ENCODE measurements at places on chromosomes 12 and 14.

DNA sequence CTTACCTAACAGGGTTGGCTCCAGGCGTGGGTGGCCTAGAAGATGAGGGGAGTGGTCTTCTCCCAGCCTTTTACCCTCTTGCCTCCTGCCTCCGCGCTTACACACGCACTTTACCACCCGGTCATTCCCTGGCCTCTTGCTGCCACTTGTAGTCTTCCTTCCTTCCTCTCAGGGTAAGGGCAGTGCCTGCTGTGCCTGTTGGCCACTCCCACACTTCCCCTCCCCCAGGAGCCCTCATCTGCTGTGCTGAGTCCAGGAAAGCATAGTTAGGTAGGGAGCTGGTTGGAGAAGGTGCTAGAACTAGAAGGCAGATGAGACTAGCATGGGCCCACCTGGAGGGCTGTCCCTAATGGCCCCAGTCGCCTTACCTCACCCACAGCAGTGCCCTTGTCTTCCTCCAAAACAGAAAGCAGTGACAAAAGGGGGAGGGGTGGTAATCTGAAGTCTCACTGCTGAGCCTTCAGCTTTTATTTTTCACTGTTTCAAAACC is 54.3 kb upstream of the SRSF5 start:
- DNase-seq: no peak

- DNase-seq: no peak
Measured at GRCh38 chr12:96223411-96224218, 29.4 kb downstream of the ELK3 start.

DNA sequence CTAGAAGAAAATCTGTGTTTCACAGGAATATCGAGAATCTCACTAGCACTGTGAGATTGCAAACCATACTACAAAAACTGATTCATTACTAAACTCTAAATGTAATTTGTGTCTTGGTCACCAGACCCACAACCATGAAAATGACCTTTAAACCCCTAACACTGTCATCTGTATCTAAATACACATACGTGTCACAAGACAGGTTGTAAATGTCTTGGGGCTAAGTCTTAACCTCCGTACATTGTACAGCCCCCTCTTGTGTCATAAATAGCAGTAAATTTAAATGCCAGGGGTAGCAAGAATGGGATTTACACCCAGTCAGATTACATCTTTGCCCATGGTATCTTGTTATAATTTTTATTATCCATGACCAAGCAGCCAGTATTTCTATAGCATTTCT is 117.3 kb downstream of the GPR135 start:
- DNase-seq: no peak

GRCh38 chr14:96192975-96193805 is 11.4 kb upstream of the BDKRB2 start:
- no peak for DNase-seq

GRCh38 chr14:54664961-54665360 is 98.0 kb downstream of the SAMD4A start:
- DNase-seq: no peak

DNA sequence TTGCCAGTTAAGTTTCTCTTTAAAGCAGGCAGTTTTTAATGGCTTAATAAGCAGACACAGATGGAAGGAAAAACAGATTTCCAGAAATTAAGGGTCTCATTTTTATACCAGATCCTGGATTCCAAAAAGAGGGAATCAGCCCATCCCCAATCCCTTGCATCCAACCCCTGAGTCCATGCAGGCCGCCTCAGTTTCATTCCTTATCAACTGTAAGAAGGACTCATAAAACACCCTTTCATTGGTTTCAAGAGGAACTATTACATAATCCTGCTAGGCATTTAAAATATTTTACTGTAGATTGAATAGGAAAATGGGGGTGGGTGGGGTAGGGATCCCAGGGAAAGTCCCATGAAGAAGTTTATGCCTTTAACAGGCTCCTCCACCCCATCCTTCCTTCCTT is 9.4 kb downstream of the CCDC184 start:
- DNase-seq: no peak

DNA sequence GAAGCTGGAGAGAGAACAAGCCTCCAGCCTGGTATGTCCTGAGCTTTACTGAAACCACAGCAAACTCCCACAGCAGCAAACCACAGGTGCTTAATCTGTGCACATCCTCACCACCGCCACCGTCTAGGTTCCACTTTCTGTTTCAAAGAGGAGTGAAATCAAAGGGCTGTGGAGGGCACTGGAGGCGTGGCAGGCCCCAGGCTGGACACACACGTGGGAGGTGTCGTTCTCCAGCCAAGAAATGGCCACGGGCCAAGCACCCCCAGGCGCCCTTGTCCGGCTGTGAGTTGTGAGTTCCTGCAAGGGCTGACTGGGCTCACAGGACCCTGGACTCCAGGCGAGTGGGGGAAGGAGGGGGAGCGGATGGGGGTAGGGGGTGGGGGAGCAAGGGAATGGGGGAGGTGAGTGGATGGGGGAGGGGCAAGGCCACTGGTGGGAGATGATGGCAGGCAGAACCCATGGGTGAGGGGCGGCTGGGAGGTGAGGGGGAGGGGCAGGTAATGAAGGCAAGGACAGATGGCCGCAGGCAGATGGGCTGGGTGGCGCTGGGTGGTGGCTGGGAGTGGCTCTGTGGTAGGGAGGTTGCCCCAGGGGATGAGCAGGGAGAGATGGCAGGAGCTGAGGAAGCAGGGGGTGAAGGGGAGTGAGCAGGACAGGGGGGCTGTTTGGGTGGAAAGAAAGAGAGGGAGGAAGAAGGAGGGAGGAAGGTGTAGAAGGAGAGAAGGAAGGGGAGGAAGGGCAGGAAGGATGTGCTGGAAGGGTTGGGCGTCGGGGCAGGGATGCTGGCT is 86.7 kb downstream of the NCOR2 start:
- DNase-seq: no peak

DNA sequence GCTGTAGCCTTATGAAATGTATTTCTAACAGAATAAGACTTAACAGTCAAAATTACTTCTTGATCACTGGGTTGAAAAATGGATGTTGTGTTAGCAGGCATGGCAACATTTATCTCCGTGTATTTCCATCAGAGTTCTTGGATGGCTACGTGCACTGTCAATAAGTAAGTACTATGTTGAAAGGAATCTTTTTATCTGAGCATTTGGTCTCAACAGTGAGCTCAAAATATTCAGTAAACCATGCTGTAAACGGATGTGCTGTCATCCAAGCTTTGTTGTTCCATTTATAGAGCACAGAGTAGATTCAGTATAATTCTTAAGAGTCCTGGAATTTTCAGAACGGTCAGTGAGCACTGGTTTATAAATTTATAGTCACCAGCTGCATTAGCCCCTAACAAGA is 15.5 kb downstream of the SCAF11 start:
- no peak for DNase-seq

DNA sequence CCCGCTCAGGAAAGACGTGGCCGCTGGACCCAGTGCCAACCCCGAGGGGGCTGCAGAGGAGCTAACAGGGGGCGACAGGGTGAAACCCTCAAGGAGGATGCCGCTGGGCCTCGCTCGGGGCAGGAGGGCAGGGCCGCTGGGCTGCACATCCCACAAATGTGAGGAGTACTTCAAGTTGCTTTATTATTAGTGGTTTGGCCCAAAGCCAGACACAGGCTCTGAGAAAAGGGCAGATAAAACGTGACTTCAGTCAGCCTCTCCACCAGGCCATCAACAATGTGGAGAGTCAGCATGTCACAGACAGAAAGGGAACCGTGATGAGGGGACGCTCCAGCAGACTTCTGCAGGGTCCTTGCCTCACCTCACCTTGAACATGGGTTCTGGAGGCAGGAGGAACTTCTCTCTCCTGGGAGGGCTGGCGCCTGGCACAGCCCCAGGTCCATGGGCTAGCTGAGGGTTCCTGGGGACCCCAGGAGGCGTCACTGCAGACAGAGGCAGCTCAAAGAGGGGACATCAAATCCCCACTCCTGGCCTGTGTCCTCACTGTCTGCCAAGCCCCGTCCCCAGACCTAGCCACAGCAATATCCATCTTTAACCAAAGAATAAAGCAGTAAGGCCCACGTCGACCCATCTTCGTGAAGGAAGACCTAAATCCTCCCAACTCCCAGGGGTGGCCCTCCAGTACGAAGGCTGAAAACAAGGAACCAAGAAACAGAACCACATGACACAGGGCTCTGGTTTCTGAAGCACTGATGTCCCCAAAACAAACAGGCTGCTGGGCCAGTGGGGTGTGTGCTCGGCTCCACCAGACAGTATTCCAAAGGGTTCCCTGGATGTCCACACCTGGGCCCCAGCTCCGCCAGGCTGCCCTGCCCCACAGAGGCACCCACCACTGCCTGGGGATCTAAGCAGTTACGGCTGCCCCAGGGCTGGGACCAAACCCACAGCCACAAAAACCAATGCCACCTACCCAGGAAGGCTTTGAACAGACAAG is 35.1 kb downstream of the CCDC85C start:
- DNase-seq: no peak

GRCh38 chr14:71408362-71409030 is 501.2 kb downstream of the PCNX1 start:
- DNase-seq: no peak

- DNase-seq: no peak
Measured at GRCh38 chr14:78959674-78960264, 789.6 kb downstream of the NRXN3 start.

Data from cortex of kidney (tissue), 1 donor.